ENCODE measurements at places on chromosomes 12 and 14.

DNA sequence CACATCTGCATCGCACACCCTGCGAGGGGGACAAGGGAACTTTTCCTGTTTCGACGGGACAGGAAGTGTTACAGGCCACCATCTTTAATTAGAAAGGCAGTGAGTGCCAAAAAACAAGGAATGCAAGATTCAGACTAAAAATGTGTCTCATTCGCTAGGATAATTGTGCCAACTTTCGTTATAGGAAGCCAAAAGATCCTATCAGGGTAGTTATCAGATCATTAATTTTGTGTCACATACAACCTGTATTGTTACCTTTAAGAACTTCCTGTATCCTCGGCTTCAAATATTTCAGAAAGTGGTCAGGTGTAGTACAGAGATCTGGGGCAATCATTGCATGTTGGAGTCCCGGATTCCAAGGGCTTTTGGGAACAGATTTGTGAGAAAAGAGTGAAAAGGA is 19.2 kb upstream of the MGP start:
- peak; percentile 6 for DNase-seq

DNA sequence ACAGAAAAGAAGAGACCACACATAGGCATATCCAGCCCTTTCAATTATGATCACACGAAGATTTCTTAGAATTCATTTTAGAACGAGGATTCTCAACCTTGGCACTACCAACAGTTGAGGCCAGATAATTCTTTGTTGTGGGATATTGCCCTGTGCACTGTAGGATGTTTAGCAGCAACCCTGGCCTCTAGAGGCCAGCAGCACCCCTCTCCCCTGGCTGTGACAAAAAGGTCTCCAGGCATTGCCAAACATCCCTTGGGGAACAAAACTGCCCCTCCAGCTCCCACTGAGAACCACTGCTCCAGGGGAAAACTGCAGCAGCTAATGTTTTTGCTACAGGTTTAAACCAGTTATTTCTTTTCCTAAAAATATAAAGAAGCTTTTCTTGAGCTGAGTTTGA is 7.1 kb downstream of the NT5DC3 start:
- no peak for DNase-seq

- no peak for DNase-seq
Observed at GRCh38 chr12:94798113-94798512, 147.8 kb upstream of the TMCC3 start.

DNA sequence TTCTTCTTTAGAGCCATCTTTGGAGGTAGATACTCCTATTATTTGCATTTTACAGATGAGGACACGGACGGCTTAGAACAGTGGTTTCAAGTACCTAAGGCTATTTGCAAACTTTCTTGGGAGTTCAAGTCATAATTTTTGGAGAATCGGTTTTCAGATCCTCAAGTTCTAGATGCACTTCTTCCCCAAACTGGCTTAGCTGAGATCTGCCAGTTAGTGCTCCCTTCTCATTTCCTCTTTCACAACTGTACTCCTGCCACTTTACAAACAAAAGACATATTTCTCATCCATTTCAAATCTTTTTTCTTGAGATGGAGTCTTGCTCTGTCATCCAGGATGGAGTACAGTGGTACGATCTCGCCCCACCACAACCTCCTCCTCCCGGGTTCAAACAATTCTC is 77.3 kb downstream of the HELB start:
- DNase-seq = no peak

DNA sequence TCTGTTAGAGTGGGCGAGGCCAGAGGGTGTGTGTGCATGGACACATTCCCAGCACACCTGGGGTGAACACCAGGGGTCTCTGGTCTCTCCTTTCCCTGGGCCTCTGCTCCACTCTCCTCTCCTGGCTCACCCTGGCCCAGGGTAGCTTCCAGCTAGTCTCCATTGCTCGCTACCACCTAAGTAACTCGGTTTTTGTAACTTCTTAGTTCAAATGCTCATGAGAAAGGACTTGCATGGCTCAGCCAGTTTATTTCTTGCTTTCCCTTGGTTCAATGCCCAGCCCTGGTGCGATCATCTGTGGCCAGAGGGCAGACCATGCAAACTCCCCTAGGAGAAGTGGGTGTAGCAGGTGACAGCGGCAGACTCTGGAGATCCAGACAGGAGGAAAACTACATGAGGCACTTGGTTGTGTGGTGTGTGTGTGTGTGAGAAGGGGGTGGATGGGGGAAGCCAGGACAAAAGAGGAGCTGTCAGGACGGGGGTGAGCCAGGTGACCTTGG is 8.9 kb upstream of the ACVR1B start:
- DNase-seq = no peak

DNA sequence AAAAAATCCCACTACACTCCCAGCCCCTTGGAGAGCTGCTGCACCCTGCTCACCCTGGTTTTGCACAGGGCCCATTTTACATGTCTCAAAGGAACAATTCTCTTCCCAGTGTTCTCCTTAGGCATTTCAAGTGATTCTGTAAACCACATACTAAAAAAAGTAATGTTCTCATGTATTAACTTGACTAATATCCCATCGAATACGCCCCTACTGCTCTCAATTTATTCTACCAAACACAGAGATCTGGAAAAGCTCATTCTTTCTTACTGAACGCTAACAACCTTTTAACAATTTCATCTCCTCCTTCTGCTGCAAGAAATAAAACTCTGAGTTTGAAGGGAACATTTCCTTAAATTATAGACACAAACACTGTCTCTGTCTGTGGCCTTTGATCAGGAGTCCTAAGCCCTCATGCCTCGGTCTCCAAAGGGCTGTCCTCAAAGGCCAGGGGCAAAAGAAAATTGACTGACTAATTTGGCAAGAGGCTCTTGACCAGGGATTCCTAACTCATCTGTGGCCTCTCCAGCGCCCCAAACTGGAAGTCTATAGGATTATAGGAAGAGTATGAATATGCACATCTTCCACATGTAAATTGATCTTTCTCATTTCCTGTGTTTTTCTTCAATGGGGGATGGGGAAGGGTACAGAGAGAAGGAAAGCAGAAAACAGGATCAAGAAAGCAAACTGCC is 17.1 kb upstream of the TSPAN11 start:
- DNase-seq = no peak

GRCh38 chr14:105091517-105092170 is 26.4 kb upstream of the GPR132 start:
- peak; percentile 99 for DNase-seq

DNA sequence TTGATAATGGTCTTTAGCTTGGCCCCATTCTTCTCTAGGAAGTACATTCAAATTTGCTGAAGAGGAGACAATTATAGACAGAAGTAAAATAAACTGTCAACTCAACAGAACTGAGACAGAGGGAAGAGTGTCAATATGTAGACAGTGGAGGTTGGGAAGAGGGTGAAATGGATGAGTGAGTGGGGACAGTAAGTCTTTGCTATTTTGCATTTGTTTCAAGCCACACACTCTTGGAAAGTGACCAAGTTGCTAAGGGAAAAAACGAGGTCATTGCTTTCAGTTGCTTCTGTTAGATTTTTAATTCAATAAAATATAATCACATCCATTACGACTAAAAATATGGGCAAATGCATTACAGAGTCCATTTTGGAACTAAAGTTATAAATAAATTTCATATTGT is 47.8 kb downstream of the BTBD7 start:
- no peak for DNase-seq

GRCh38 chr12:39764944-39765560 is 145.4 kb upstream of the ABCD2 start:
- DNase-seq = peak; percentile 47

- DNase-seq = peak; percentile 41
Observed at GRCh38 chr12:59927032-59927431, 331.2 kb downstream of the SLC16A7 start.

- peak; percentile 94 for DNase-seq
Observed at GRCh38 chr12:40158592-40159111, 52.8 kb upstream of the SLC2A13 start.

- no peak for DNase-seq
Observed at GRCh38 chr12:93824514-93825500, 147.6 kb downstream of the CRADD start.

GRCh38 chr14:94115631-94116030 is 5.1 kb downstream of the IFI27 start:
- DNase-seq = no peak

GRCh38 chr12:62006076-62006732 is 254.0 kb upstream of the USP15 start:
- DNase-seq = peak; percentile 63

- DNase-seq = no peak
Observed at GRCh38 chr12:49880756-49881414, 22.8 kb downstream of the FAIM2 start.

- DNase-seq = no peak
Observed at GRCh38 chr14:99502989-99503421, 21.8 kb downstream of the CCNK start.

- DNase-seq = no peak
Observed at GRCh38 chr12:94849411-94849976, 154.0 kb downstream of the NDUFA12 start.

DNA sequence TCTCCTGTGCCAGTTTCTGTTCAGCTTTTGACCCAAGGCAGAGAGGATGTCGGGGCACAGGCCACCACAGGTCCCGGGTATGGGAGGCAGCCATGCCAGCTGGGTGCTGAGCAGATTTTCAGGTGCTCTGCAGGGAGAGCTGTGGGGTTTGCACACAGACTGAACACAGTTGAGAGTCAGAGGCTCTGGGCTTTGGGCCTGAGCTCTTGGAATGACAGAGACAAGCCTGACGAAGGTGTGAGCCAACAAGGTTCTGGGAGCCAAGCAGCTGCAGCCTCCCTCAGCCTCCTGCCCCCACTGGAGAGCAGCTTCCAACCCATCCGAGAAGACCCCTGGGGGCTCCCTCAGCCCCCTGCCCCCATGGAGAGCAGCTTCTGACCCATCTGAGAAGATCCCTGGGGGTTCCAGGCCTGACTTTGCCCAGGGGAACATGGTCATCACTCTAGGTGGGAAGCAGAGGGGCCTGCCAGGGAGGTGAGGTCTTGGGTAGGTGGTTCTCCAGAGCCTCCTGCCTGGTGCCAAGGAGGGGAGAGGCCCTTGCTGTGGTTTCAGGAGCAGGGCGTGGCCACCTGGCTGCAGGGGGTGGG is 13.8 kb downstream of the FBRSL1 start:
- DNase-seq = no peak

- no peak for DNase-seq
Observed at GRCh38 chr14:76726551-76726970, 34.7 kb upstream of the VASH1 start.

GRCh38 chr12:44246482-44247105 is 410.7 kb downstream of the TMEM117 start:
- no peak for DNase-seq

DNA sequence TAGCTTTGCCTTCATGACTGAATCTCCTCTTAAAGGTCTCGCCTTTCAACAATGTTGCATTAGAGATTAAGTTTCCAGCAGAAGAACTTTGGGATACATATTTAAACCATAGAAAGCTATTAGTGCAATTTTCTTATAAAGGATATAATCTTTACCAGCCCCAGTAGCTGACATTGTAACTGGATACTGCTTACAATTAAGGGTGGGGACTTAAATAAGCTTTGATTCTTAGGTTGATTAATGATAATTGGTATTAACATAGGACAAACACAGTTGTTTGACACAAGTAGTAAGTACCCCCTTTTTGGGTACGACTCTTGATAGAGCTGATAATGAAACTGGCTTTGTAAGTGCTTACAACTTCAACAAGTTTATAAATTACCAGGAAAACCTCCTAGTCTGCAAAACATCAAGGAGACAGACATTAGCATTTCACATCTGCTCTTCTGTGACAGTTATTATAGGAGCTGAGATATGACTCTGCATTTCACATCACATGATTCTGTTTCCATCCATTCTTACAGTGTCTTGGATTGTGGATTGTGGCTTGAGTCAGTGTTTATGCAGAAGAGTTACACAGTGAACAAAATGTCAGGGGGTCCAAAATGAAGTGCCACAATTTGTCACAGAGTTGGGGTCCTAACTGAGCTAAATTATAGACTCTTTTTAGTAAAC is 249.1 kb upstream of the E2F7 start:
- no peak for DNase-seq

DNA sequence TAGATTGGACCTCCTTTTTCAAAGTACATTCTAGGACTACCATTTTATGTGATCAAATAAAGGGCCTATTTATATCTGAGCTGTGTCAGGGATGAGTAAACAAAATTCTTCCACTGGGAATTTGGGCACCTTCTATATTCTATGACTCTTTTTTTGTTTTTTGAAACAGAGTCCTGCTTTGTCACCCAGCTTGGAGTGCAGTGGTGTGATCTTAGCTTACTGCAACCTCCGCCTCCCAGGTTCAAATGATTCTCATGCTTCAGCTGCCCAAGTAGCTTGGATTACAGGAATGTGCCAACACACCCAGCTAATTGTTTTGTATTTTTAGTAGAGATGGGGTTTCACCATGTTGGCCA is 64.8 kb downstream of the DRAM1 start:
- no peak for DNase-seq

GRCh38 chr12:31519511-31519910 is 71.4 kb downstream of the DENND5B start:
- DNase-seq = no peak

- DNase-seq = no peak
Observed at GRCh38 chr14:73720636-73721035, 6.5 kb upstream of the PNMA1 start.

DNA sequence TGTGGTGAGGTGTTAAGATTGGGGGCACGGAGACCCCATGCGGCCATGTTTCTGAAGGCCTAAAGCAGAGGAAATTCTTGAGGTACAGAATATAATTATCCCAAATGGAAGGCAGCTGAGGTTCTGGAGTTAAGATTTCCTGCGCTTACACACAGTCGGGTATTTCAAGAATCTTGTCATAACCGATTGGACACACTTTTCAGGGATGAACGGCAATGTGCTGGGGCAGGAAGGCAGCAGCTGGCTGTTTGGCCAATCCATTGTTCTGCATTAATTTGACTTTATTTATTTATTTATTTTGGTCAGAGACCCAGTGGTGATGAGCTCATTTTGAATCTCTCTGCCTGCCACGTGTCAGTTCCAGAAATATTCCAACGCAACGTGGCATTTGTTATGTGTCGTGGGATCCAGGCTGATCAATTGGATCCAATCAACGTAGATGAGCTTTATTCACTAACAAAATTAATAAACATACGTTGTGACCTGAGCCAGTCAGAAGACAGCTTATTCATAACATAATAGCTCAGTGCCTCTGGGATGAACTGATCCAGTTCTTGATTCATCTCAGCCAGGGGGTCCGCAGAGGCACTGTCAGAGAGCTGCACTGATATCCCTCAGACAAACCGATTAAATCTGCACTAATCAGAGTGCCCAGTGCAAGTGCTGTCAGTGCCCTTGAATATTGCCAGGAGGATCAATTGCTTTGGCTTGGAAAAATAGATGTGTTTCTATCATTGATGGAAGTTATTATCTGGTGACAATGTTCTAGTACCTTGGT is 181.0 kb downstream of the KTN1 start:
- no peak for DNase-seq

DNA sequence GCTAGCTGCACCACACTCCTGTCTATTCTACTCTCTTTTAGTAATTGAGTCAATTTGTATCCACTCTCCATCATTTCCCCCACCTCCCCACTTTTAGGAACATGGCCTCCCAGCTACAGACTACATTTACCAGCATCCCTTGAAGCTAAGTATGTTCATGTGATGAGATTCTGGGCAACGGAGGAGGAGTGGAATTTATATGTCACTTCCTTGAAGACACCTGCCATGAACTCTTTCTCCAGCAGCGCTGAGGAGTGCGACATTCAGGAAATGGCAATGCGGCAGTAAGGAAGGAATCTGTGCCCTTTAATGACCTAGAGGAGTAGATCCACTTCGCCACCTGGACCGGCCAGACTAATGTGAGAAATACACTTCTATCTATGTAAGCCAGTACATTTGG is 243.7 kb upstream of the DIO2 start:
- DNase-seq = no peak

GRCh38 chr12:48651681-48652080 is 30.4 kb downstream of the KANSL2 start:
- no peak for DNase-seq

- peak; percentile 93 for DNase-seq
Observed at GRCh38 chr12:6532051-6532926, 2.0 kb upstream of the GAPDH start.

Measured in MCF 10A (cell line).